NK-92 treated with Interleukin-12 subunit alpha and Interleukin-12 subunit beta, amount 100 ng/mL, for 24 hours (cell line): ENCODE measurements at places on chromosomes 2 and 18.

DNA sequence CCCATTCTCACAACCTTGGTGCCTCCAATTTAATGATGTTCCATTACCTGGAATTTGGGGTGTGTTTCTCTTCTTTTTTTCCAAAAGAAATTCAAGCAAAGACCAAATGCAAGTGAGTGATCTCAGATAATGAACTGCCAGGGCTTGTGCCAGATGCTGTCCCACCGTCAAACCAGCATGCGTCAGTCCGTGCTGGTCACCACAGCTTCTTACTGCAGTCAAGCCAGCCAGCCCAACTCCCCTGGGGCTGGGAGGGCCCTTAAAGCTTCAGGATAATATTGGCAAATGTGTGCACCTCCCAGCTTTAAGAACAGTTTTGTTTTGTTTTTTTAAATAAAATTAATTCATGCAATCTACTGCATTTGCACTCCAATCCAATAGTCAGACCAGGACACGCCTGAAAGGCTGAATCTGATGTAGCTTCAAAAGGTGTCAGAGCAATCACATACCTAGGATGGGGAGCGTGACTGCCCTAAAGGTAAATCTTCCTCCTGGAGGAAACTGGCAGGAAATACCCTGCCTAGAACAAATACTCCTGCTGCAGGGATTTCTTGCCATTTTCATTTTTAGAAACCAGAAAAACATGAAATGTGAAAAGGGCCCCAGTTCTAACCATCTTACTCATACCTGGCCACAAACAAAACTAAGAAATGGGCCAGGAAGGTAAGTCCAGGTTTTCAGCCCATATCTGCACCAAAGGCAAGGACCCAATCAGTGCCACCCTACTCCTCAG, 26.8 kb upstream of the SP3 start:
- no peak for DNase-seq

DNA sequence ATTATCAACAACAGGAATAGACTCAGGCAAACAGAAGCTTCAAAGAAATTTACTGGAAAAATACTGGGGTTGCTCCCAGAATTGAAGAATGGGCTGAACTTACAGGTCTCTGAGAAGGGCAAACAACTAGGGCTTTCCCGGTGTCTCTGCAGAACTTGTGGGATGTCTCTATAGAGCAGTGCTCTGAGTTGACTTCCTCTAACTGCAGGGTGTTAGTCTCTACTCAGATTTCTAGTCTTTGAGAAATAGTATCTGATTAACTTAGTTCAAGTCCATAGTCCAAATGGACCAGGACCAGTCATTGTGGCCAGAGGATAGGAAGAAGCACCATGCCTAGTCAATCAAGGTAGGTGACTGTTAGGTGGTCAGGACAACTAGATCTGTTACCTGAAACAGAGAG, 45.8 kb downstream of the LIMS1 start:
- DNase-seq = no peak

DNA sequence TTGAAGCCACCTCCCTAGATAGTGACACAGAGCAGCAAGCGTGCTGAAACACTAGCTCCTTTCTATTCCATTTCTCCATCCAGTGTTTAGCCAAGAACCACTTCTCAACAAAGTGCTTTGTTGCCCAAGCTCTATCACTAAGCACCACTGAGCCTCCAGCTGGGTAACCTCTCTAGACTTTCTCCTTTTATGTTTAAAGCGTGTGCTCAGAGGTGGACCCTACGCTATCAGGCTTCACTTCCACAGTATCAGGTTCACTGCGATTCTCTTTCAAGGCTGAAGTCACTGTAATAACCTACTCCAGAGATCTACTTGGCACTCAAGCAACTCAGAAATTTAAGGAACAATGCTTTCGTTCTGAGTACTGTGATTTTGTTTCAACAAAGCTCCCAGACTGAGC, 197.9 kb downstream of the LNPK start:
- DNase-seq = no peak

DNA sequence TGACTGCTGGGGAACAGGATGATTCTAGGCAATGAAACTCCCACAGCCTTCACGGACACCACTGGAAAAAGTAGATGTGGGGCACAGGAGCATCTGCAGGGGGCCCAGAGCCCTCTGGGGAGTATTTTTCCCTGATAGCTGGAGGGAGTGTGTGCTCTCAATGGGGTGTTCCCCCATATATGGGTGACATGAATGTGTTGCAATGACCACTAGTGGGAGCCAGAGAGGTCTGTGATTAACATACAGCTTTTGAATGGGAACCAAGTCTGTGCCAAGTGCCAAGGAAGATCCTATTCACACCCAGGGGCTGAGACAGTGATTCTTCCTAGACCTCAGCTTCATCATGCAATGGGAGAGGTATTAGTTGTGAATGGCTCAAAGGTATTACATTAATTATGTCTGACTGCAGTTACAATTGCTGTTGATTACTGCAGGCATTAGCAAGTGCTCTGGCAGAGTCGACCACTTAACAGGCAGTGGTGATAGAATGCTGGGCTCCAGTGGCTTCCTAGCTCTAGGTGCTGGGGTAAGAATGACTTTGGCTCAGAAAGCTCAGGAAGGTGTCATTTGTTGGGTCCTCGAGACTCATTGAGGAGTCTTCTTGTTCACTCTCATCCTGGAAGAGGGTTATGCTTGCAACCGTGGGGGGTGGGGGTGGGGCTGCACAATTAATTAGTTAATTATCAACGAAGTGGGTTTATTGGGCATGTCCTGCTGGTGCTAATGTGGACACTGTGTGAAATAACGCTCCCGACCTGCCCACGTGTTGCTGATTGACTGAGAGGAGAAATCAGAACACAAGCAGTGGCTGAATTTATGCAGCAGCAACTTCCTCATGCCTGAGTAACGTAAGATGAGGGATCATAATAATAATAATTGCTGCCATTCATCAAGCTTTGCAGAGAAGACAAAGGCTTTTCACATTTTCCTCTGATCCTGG, 194.1 kb downstream of the CLIP4 start:
- peak; percentile 15 for DNase-seq

DNA sequence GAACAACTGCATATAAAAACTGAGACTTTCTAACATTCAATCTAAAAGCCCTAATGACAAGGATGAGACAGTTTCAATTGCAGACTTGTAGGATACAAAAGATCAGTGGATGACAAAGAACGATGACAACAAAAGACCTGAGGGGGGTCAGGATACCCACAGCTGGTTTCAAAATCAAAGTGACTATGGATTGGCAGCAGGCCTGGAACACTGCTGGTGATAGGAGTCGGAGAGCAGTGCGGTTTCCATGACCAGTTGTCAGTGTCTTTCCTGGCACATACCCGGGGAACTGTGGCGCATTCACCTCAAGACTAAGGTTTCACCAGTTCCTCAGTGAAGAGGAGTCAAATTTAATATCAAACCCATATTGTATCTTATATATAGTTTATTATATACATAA, 42.0 kb downstream of the EHD3 start:
- DNase-seq = no peak

- peak; percentile 56 for DNase-seq
Observed at GRCh38 chr2:218396688-218397462, 2.8 kb upstream of the CTDSP1 start.

- no peak for DNase-seq
Observed at GRCh38 chr2:49271060-49271606, 116.8 kb upstream of the FSHR start.

DNA sequence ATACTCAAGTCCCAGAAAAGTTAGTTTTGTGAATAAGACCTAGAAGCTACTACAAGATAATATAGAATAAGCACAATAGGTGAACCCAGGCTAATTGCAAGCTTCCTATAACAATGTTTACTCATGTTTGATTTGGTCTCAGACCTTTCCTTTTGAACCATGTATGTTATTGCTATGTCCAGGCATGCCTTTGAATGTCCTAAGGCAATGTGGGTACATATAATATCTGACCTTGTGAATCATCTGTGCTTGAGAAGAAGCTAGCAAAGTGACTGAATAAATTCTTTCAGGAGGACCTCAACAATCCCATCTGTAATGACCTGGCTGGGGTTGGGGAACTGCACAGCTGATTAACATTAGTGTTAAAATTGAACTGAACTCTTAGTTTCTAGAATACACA, 1285.9 kb upstream of the CELF4 start:
- DNase-seq = no peak

- no peak for DNase-seq
Observed at GRCh38 chr2:234074751-234075517, 24.4 kb downstream of the SPP2 start.

DNA sequence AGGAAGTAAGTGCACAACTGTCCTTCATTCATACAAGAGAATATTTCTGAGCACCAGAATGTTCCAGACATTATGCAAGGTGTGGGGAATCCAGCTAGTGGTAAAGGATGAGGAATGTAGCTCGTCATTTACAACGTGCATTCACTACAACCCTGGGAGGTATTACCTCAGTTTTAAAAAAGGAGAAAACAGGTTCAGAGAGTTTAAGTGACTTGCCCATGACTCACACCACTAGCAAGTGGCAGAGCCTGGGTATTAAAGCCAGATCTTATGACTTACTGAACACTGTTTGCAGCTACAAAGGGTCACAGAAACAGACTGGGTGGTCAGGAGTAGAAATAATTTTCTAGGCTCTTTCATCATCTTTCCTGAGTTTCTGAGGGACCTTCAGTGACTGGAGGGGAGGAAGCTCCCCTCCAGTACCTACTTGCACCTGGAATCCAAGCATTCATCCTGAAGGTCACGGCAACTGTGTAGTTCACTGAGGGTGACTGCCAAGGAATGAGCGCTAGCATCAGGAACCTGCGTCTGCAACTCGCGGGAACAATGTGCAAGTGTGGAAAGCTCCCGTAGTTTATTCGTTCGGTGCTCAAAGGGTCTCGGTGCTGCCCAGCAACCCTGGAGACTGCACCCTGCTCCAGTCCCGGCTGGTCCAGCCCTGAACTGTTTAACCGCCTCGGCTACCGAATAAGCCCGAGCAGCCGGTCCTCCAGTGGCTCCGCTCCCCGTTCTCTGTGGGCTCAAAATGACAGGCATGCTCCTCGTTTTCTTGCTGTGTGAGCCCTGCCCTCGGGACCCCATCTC, 647 bp downstream of the CCDC121 start:
- no peak for DNase-seq

DNA sequence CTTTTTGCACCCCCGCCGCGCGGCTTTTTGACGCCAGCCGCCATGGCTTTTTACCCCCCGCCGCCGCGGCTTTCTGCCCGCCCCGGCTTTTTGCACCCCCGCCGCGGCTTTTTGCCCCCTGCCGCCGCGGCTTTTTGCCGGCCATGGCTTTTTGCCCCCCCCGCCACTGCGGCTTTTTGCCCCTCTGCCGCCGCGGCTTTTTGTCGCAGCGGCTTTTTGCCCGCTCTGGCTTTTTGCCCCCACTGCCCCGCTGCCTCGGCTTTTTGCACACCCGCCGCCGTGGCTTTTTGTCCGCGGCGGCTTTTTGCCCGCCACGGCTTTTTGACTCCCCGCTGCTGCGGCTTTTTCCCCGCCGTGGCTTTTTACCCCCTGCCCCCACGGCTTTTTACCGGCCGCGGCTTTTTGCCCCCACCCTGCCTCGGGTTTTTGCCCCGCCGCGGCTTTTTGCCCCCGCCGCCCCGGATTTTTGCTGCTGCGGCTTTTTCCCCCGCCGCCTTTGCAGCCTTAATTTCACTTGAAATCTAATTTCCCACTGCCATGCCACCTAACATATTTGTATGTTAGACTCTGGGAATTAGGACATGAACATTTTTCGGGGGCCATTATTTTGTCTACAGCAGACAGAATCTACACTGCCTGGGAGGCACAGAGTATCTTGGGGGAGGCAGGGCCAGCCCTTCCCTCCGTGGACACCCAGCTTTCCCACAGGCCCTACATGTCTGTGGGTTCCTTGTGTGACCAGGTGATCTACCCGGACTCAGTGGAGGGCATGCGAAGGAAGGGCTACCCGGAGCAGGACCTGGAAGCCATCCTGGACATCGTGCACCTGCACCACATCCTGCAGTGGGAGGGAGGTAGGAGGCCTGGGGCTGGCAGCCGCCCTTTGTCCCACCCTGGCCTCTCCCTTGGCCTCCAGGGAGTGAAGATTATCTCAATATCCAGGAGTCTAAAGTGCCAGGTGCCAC, 3031.0 kb upstream of the TEKT4 start:
- DNase-seq = no peak

- DNase-seq = no peak
Observed at GRCh38 chr18:70271742-70272141, 17.1 kb upstream of the SOCS6 start.

- DNase-seq = no peak
Observed at GRCh38 chr2:175627405-175627804, 374.7 kb downstream of the LNPK start.

DNA sequence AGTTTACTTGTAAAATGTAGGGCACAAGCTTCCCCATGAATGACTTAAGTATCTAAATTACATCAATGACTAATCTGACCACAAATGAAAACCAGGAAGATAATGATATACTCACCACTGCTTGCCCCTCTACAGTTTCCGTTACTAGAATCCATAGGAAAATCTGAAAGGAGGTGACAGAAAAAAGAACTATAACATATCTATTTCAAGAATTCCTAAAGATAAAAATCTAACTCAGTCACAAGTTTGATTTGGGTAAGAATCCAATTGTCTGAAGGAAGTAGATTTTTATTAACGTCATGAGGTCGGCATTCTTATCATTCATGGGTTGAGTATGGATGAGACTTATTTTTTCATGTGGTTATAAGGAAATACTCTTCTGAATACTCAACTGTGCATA, 7.8 kb downstream of the FRZB start:
- no peak for DNase-seq

- no peak for DNase-seq
Observed at GRCh38 chr2:106158131-106158530, 36.0 kb downstream of the UXS1 start.

DNA sequence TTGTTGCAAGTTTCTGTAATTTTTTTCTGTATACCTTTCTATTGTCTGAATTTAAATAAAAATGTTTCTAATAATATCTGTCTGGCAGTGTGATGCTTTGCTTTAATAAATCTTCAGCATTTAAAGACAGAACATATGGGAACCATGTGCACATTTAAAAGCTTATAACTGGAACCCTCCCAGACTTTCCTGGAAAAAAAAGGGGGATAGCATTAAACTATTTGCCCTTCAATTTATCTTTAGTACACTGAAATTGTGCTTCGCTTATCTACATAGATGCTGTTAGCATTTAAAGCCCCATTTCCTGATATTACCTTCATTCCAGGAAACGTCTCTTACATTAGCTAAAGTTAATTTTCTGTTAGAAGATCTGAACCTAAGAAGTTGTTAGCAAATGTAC, 64.6 kb downstream of the ZC3H6 start:
- no peak for DNase-seq

DNA sequence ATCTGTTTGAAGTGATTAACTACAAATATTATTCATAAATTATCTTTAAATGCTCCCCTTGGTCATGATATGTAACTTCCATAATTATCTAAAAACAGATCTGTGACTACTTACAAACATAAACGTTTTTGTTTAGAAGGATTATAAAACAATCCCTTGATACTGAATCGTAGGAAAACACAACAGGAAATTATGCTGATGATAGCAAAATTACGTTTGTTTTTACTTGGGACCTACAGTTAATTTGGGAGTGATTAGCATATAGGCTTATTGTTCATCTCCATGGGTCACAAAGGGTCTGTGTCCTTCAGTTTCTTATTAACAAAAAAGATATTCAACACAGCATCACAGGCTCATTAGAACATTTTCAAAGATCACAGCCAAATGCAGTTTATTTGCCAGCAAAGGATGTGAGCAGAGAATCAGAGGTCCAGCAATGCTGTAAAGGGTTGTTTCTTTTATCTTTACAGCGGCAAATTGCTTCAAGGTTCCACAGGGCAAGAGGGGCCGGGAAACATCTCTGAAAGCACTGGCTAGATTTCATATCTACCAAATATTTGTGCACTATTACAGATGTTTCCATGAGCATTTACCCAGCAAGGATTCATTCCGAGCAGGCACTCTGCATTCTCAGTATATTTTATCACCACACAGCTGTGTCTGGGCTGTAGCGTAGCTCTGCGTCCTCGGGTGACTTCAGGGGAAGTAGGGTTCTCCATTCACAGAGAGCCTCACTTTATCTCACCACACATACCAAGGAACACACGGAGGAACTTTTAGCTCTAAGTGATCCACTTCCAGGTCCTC, 4.1 kb downstream of the CCDC195 start:
- DNase-seq = no peak
